Neural progenitor cell (in vitro differentiated cells): ENCODE measurements at places on chromosomes 12 and 14.

- DNase-seq: no peak
Measured at GRCh38 chr14:91171291-91171690, 57.4 kb downstream of the DGLUCY start.

- no peak for DNase-seq
Measured at GRCh38 chr12:116164250-116165035, 113.0 kb downstream of the MED13L start.

DNA sequence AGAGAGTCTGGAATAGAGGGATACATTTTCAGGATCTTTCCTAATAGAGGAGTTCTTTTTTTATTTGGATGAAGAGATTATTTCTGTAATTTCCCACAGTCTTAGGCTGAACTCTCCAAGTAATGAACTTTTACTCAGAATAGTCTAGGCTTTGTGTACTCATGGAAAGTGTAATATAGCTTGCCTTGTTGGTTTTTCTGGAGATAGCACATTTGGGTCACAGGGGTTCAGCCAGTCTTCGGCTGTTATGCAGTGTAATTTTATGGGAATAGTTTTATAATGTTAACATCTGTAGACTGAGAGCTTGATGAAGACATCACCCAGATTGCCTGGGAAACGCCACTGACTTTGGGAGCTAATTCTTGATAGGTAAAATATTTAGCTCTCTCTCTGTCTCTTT lies 450.8 kb downstream of the RAD51B start:
- DNase-seq: no peak

- DNase-seq: no peak
Measured at GRCh38 chr12:16669756-16670155, 63.8 kb upstream of the LMO3 start.

- DNase-seq: no peak
Measured at GRCh38 chr12:78087363-78087675, 256.6 kb downstream of the NAV3 start.

DNA sequence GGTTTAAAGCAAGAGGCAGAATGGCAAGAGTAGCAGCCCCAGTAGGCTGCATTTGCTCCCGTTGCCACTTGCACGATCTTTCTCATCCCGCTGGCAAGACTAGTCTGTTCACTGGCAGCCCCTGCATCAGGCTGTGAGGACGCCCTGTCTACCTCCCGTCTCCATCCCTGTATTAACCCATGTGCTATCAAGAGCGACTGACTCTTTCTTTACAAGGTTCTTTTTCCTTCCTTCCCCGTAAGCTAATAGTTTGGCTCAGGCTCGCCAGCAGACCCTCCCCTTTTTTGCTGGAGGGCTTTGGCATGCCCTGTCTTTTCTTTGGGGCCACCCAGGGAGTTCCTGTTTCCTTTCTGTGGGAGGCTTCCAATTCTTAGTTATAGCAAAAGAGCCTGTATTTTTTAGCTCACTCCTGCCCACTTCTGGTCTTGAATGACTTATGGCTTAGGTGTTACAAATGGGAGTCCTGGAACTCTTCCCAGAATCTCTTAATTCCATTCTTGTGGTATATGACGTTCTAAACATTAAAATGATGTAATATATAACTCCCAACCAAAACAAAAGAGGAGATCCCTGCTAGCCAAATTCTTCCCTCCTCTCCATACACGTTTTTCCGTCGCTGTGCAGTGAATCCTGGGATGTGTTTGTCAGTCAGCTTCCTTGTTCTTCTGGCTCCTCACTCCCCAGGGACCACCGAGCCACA lies 149.0 kb downstream of the PRKCH start:
- DNase-seq: peak; percentile 63

DNA sequence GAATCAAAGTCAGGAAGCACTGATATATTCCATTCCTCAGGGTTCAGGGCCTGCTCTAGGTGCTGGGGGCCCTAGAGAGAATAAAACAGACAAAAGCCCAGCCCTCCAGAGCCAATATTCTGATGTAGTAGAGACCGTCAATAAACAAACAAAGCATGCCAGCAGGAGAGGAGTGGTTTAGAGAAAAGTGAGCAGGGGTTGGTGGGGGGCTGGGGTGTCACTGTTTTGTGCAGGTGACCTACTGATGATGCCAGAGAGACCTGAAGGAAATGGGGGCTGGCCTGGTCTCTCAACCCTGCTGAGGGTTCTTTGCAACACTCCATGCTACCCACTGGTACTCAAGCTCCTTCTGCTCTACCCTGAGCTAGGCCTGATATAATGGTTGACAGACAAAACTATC lies 26.5 kb downstream of the IL26 start:
- no peak for DNase-seq

- DNase-seq: peak; percentile 51
Measured at GRCh38 chr12:229441-230191, 15.7 kb upstream of the SLC6A12 start.

GRCh38 chr12:31867292-31867691 lies 91.9 kb upstream of the RESF1 start:
- no peak for DNase-seq

- DNase-seq: no peak
Measured at GRCh38 chr12:29794862-29795261, 11.1 kb upstream of the TMTC1 start.
